ENCODE measurements at places on chromosomes 6 and 20.

DNA sequence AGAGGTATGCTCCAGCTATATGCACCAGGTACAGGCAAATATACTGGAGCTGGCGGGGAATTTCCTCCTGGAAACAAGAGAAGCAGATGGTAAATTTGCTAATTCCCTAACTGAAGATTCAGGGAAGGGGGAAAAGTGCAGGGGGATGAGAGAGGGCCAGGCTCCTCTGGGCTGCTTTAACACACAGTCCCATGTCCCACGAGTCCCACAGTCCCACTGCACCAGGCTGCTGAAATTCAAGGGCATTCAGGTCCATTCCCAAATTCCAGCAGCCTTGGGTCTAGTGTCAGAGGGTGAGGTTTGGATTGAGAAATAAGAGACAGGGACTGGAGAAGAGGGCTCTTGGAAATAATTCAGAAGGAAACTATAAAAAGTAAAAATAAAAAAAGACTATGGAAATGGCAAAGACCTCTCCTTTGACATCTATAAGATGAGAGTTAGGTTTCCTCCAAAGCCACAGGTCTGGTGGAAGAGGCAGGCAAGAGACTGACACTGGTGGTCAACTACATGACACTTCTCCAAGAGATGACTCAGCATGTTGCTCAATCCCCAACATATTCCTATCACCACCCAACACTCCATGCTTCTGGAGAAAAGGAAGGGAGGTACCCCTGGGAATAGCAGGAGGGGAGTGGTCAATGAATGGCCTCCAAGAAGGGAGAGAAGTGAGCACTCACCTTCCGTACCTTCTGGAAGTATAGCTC is 69.2 kb downstream of the TRAM2 start:
- no peak for DNase-seq

GRCh38 chr6:156556811-156557210 is 220.4 kb upstream of the ARID1B start:
- no peak for DNase-seq

- no peak for DNase-seq
Measured at GRCh38 chr6:145214570-145214969, 520.8 kb downstream of the EPM2A start.

DNA sequence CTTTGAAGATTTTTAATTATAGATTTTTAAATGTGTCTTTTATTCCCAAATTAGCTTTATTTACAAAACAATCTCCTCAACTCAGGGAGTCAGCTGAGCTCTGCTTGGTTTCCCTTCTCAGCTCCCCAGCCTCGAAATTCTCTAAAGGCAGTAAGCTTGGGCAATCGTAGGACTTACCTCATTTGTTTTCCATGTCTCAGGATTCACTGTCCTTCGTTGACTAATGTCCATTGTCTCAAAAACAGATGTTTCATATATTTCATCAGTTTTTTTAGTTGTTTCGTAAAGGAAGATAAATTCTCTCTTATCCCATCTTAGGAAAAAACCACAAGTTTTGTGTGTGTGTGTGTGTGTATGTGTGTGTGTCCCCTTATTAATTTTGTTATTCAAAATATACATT is 102.2 kb upstream of the ADGRF1 start:
- DNase-seq: no peak

- no peak for DNase-seq
Measured at GRCh38 chr6:26199773-26200764, 112.8 kb downstream of the HFE start.

DNA sequence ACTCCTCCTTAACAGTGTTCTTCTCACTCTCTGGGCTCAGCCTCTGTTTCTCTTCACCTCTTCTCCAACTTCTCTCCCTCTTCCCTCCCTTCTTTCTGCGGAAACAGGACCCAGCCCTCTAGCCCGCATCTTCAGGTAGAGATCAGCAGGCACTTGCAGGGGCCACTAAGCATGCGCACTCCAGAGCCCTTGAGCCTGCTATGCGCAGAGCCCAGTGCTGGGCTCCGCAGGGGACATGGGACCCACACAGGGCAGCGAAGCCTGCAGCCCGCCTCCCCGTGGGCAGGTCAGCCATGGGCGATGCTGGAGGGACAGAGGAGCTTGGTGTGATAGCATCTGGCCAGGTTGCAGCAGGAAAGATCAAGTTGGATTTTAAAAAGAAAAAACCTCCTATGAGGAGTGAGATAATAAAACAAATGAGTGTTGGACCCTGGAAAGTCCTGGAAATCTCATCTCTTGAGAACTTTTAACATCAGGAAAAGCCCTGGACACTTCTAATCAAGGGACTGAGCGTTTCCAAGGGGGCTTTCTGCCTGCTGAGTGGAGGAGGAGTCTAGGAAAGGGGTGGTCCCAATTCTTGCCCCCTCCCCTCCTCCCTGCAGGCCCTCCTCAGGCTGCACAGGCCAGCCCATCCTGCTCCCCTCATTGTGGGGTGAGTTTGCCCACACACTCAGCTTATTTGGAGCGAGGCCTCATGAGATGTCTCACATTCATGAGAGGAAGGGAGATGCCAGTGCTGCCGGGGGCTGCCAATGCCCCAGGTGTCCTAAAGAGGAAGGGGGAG is 71.9 kb downstream of the MDGA1 start:
- no peak for DNase-seq

- no peak for DNase-seq
Measured at GRCh38 chr20:1566701-1567100, 9.2 kb upstream of the SIRPD start.

GRCh38 chr20:51258582-51259165 is 235.8 kb upstream of the KCNG1 start:
- no peak for DNase-seq

DNA sequence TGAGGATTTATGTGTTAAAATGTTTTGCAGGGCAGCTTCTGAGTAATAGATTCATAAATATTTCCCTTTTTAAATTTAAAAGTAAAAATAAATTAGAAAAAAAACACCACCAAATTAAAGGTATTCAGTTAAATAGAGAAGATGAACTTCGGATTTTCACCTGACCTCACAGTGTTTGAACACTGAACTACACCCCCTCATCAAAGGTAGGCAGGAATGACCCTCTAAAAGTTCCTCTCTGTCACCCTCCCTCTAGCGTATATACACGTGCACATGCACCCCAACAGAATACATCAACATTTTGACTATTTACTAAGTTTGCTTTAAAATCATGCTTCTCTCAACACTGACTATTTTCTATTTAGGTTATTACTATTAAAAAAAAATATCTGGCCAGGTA is 528.3 kb downstream of the QKI start:
- DNase-seq: no peak

- no peak for DNase-seq
Measured at GRCh38 chr6:134253681-134254080, 64.2 kb downstream of the SGK1 start.

DNA sequence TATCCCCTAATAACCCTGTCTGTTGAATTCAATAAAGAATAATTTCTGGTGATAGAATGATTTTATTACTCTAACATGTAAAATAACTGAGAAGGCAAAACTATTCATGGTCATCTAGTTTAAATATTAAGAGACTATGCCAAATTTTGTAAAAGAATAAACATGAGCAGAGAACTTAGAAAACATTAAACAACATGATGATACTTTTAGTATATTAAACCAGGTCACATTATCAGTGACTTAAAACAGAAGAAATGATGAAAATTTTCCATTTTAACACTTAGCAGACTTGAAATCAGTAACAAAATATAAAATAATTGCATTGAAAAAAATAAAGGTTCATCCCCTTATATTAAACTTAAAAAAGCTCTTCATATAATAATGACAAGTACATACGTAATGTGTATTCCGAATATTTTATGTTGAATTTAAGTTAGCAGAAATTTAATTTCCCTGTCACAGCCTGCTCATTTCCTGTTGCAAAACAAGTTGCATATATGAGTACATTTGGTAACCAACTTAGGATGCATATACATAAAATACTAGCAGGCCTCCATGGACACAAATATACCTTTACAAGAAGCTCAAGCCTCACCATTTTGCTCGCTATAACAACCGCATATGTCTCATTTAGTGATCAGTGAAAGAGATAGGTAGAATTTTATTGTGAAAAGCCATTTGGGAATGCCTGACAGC is 40.6 kb downstream of the DTNBP1 start:
- no peak for DNase-seq
